ENCODE measurements at places on chromosomes 5 and 9. TPM values are rescaled to one million over a fixed set of nuclear protein-coding genes. Genes with fewer than 3 reads are reported as not detected.

The TSLP gene
- total RNA-seq = 0.27 TPM

The LTC4S gene
- total RNA-seq = 8.7 TPM

The BTNL8 gene
- total RNA-seq = 134 TPM

DNA sequence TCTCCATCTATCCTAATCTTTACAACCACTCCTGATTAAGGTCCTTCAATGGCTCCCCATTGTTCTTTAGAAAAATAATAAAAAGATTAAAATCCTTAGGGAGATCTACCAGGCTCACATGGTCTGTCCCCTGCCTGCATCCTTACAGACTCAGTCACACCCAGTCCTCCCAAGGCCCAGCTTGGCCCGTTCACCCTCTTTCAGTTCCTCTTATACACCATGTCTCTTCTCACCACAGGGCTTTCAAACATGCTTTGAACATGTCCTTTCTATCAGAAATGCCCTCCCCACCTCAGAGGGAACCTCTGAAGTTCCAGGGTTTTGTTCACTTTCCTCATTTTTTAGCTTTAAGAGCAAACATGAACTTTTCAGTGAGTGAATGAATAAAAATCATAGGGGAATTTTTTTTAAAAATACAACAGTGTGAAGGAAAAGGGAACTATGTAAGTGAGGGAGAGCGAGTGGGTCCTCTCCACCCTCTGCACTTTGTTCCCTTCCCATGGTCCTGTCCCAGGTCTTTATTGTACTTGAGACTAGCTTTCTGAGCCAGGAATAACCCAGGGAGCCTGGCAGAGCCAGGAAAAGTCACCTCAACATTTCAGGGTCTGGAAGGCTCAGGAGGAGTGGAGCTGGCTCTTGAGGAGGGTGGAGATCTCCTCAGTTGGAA is 55.3 kb downstream of the TRPC7 start:
- no peak for DNase-seq

- peak; percentile 78 for DNase-seq
These were observed 8.7 kb downstream of the SERINC5 start for GRCh38 chr5:80246995-80247729.

Measured in left colon (tissue), 2 donors.